Neural crest cell (in vitro differentiated cells): ENCODE measurements at places on chromosomes 16 and 17.

DNA sequence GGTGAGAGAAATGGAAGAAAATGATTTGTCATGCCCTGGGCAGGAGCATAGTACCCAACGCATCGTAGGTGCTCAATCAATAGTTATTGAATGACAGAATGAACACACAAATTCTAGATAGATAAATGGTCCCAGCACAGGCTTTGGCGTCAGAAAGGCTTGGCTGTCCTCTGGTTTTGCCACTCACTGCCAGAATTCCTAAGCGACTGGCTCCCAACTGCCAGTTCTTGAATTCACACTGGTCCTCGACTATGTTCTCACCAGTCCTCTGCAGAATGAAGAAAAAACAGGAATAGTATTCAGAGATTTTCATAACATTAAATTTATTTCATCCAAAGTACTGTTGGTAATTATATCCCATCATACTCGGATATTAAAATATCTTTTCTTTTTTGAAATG, 163.1 kb upstream of the NOL11 start:
- H3K27ac ChIP-seq: no peak overlapping the region
- H3K4me1 ChIP-seq: no peaks in the 10 kb centered on the region
- peaks cover 5% of the 10 kb centered on the region for H3K36me3 ChIP-seq
- no peak for DNase-seq
- no peak overlapping the region for H3K4me3 ChIP-seq

DNA sequence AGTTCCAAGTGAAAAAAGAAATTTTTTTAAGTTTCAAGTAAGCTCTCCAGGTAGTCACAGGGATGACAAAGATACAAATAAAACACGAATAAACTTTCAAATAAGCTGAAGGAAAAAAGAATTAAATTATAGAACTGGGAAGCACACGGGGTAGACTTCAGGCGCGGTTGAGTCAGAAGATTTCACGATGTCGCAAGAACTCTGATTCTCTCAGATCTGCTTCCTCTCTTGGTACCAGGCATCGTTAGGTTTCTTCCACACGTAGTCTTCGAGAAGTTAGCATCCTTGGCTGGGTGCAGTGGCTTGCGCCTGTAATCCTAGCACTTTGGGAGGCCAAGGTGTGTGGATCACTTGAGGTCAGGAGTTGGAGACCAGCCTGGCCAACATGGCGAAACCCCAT, 784.1 kb upstream of the RBFOX1 start:
- H3K4me1 ChIP-seq: no peaks in the 10 kb centered on the region
- H3K4me3 ChIP-seq: no peak overlapping the region
- no peak for DNase-seq
- no peaks in the 10 kb centered on the region for H3K36me3 ChIP-seq

DNA sequence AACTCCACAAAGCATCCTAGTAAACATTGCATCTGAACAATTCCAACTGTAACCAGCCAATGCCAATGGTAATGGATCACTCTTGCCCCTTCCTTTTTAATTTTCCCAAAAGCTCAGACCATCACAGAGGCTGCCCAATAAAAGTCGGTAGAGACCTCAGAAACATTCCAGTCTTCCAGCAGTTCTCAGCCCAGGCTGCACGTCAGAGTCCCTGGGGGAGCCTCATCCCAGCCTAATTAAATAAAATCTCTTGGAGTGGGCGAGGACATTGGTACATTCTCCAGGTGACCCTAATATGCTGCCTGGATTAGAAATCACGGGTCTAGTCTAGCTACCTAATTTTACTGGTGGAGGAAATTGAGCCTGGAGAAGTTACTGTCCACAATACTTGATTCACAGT, 117.1 kb upstream of the MYOCD start:
- no peaks in the 10 kb centered on the region for H3K4me1 ChIP-seq
- H3K36me3 ChIP-seq: no peaks in the 10 kb centered on the region
- H3K27ac ChIP-seq: no peak overlapping the region
- no peak overlapping the region for H3K4me3 ChIP-seq

DNA sequence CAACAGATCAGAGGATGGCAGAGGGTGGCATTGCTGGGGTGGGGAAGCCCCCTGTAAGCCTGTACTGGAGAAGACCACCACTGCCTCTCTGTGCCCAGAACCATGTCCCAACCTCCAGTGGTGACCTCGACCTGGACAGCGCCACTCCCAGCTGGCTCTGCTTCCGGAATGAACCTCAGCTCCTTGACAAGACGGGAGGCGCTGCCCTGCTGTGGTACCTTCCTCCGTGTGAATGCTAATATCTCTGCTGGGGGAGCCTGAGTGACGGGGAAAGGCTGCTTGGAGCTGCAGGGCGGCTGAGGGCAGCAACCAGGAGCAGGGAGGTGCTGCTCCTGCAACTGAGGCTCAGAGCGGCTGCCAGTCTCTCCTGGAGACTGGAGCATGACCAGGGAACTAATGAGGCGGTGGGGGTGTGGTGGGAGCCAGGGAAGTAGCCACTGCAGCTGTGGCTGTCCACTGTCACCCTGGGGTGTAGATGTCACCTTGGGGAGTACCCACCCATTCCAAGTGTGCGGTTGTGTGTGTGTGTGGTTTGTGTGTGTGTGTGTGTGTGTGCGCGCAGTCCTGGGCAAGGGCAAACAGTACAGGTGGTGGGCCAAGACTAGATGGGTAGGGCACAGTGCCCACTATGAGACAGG, 6.2 kb downstream of the PRCD start:
- H3K27me3 ChIP-seq: peaks cover 10% of the 10 kb centered on the region
- peaks cover 30% of the 10 kb centered on the region for H3K4me1 ChIP-seq
- DNase-seq: no peak
- no peak overlapping the region for H3K4me3 ChIP-seq
- peak overlapping the region; percentile 76 for H3K27ac ChIP-seq
- no peaks in the 10 kb centered on the region for H3K36me3 ChIP-seq
